ENCODE measurements at places on chromosomes 13 and 19. TPM values are rescaled to one million over a fixed set of nuclear protein-coding genes. Genes with fewer than 3 reads are reported as not detected.

The KLK3 gene
- not detected for total RNA-seq

The CLEC4G gene
- total RNA-seq, result not detected

The POSTN gene
- 0.14 TPM for total RNA-seq

The ATP4A gene
- total RNA-seq, result not detected

The TMEM59L gene
- 6.2 TPM for total RNA-seq

The ZNF665 gene
- not detected for total RNA-seq

The MAST3 gene
- 1.9 TPM for total RNA-seq

The ITGBL1 gene
- total RNA-seq, result 1.5 TPM

The DHRS12 gene
- total RNA-seq, result 4.6 TPM

The CDX2 gene
- 1.5 TPM for total RNA-seq

The APOC4 gene
- total RNA-seq, result not detected

The ZNF135 gene
- total RNA-seq, result not detected

The TLE6 gene
- 3.1 TPM for total RNA-seq

The EPSTI1 gene
- total RNA-seq, result not detected

The DPRX gene
- not detected for total RNA-seq

The KASH5 gene
- total RNA-seq, result not detected

The RNASEH2A gene
- total RNA-seq, result 26.5 TPM

The ZNF443 gene
- 1.1 TPM for total RNA-seq

The CKM gene
- total RNA-seq, result not detected

The WDR87 gene
- total RNA-seq, result not detected

The FREM2 gene
- total RNA-seq, result not detected

The ZNF350 gene
- 5.2 TPM for total RNA-seq

The DOHH gene
- 18.5 TPM for total RNA-seq

The PROZ gene
- not detected for total RNA-seq

The KLK11 gene
- total RNA-seq, result not detected

The CYP2A6 gene
- total RNA-seq, result not detected

The SIGLEC9 gene
- 0.26 TPM for total RNA-seq

The KLF1 gene
- not detected for total RNA-seq

The HTR2A gene
- not detected for total RNA-seq

The OR4F17 gene
- not detected for total RNA-seq

The FUT1 gene
- 0.07 TPM for total RNA-seq

The FBXW9 gene
- 13.1 TPM for total RNA-seq

The ZNF610 gene
- total RNA-seq, result not detected

The LILRA6 gene
- total RNA-seq, result not detected

The UGGT2 gene
- total RNA-seq, result 9.6 TPM

The CXCL17 gene
- total RNA-seq, result 0.07 TPM

The PLPP2 gene
- total RNA-seq, result 108 TPM

The IGFLR1 gene
- total RNA-seq, result 12.6 TPM

The CCDC8 gene
- not detected for total RNA-seq

The SLC10A2 gene
- total RNA-seq, result not detected

The INAFM1 gene
- 9.9 TPM for total RNA-seq

The RNF6 gene
- 30.8 TPM for total RNA-seq

The SLC17A7 gene
- 0.68 TPM for total RNA-seq

The ZNF814 gene
- total RNA-seq, result 2.5 TPM

The DACH1 gene
- total RNA-seq, result not detected

The ZNF563 gene
- total RNA-seq, result not detected

The IL4I1 gene
- total RNA-seq, result 1.1 TPM

The PGLYRP2 gene
- not detected for total RNA-seq

The RGS9BP gene
- total RNA-seq, result 0.26 TPM

The CNOT3 gene
- total RNA-seq, result 77.0 TPM
